ENCODE measurements at places on chromosomes 11 and 22. TPM values are rescaled to one million over a fixed set of nuclear protein-coding genes. Genes with fewer than 3 reads are reported as not detected.

The GLYATL1 gene
- not detected for total RNA-seq

The P2RY2 gene
- 38.1 TPM for total RNA-seq

GRCh38 chr11:12434325-12434654 lies 56.9 kb downstream of the PARVA start:
- H3K27me3 ChIP-seq: no peaks in the 10 kb centered on the region
- no peak overlapping the region for H3K4me3 ChIP-seq
- H3K27ac ChIP-seq: peak overlapping the region; percentile 15
- DNase-seq: no peak
- no peaks in the 10 kb centered on the region for H3K36me3 ChIP-seq

DNA sequence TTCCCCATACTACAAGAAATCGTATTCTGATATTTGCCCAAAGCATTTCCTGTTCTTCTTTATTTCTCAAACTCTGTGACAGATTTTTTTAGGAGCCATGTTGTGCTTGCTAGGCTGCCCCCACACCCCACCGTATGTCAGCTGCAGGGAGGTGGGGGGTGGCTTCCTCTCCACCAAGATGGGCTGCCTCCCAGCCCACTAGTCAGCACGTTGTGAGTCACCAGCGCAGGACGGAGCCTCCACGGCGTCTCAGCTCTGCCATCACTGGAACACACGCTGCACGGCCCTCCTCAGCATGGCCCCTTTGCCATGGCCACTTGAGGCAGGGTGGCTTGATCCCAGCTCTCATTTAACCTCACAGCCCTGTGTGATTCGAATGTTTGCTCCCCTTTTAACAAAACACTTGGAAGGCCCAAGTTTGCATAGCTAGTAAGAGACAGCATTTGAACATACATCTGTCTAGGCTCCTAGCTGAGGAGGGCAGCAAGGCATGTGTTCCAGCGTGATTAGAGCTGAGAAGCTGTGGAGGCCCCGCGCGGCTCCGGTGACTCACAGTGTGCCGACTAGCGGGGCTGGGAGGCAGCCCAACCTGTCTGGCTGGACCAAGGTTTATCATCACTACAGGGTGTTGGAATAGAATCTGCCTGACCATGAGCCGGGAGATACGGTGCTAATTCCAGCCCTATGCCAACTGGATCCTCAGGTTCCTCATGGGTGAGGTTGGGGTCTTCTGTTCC lies 180.7 kb upstream of the NCAM1 start:
- no peaks in the 10 kb centered on the region for H3K36me3 ChIP-seq
- no peak for DNase-seq
- H3K4me1 ChIP-seq: peaks cover 11% of the 10 kb centered on the region
- H3K27ac ChIP-seq: no peak overlapping the region
- no peaks in the 10 kb centered on the region for H3K27me3 ChIP-seq
- H3K4me3 ChIP-seq: no peak overlapping the region

The MMP27 gene
- not detected for total RNA-seq
